ENCODE measurements at places on chromosomes 3 and 15.

- DNase-seq: peak; percentile 52
These were observed 8.2 kb upstream of the ZNF589 start for GRCh38 chr3:48232734-48233133.

- DNase-seq: no peak
These were observed 10.6 kb downstream of the CEMIP start for GRCh38 chr15:80789796-80790195.

GRCh38 chr15:97563516-97563915 lies 397.0 kb upstream of the ARRDC4 start:
- no peak for DNase-seq

GRCh38 chr15:78056714-78057269 lies 20.7 kb downstream of the TBC1D2B start:
- no peak for DNase-seq

DNA sequence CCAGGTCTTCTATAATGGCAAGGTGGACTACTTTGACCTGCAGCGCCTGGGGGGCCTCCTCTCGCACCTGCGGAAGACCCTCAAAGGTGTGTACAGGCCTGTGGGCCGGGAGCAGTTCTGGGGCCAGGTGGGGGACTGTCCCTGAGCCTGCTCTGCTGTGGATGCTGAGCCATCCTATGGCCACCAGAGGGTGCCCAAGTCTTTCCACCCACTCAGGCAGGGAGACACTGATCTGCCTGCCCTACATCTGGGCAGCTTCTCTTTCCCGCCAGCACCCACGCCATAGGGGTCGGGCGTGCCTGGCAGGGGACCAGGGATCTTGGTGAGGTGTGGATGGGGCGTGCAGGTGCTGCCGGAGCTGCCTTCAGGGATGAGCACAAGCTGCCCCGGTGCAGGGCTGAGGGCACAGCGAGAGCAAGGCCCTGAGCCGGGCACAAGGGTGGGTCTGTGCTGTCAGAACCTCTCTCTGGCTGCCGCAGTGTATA lies 14.1 kb downstream of the RNF123 start:
- peak; percentile 58 for DNase-seq

DNA sequence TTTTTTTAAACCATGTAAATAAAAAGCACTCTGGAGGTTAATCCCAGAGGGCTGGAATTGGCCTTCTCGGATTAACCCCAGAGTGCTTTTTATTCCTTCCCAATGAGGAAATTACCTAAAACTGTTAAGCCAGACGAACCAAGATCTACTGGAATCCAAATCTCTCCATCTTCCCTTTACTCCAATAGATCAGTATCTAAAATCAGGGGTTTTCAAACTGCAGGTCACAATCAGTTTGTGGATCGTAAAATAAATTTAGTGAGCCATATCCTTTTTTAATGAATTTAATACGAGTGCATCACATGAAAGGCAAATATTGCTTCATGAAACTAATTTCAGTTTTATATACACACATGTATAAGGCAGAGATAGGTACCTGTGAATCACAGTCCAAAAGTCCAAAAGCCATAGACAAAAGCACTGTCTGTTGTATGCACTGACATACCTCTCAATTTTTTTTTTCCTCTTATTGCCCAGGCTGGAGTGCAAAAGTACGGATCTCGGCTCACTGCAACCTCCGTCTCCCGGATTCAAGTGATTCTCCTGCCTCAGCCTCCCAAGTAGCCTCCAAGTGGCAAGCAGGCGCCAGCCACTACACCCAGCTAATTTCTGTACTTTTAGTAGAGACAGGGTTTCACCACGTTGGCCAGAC lies 61.3 kb downstream of the TBL1XR1 start:
- DNase-seq: no peak

GRCh38 chr3:195005251-195005620 lies 265.7 kb downstream of the XXYLT1 start:
- no peak for DNase-seq

- no peak for DNase-seq
These were observed 60.1 kb downstream of the UACA start for GRCh38 chr15:70703096-70703878.

GRCh38 chr3:43707266-43707665 lies 16.5 kb downstream of the ABHD5 start:
- DNase-seq: no peak

- DNase-seq: no peak
These were observed 156.7 kb downstream of the CACNA2D3 start for GRCh38 chr3:54279005-54279583.

DNA sequence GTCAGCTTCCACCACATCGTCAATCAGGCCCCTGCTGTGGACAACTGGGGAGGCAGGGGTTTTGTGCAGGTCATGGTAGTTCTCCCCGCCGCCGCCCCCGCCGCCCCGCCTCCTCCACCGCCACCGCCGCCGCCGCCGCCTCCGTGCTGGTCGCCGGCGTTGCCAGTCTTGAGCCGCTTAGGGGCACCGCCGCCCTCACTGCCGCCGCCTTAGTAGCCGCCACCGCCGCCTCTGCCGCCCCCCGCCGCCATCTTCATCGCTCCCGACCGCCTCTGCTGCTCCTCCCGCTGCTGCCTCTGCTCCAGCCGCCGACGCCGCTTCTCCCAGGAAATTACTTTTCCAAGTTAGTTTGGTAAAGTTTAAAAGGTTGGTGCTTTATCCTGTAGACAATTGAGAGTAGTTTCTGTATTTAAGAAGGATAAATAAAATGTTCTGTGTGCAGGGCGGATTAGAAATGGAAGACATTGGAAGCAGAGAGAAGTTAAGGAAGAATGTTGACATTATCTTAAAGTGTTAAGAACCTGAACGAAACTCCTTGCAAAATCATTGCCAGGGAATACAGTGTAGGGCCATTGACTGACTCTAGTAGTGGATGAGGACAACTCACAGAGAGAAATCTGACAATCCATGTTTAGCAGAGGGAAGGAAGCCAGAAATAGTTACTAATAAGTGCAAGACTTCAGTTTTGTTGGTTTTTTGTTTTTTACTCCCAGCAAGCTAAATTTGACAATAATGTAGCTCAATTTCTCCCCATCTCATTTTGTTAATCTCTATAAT lies 53.0 kb upstream of the GOLGA8A start:
- DNase-seq: no peak

GRCh38 chr3:156413293-156413892 lies 141.5 kb downstream of the SSR3 start:
- no peak for DNase-seq

- no peak for DNase-seq
These were observed 93.0 kb downstream of the NFKBIZ start for GRCh38 chr3:101942356-101942755.

DNA sequence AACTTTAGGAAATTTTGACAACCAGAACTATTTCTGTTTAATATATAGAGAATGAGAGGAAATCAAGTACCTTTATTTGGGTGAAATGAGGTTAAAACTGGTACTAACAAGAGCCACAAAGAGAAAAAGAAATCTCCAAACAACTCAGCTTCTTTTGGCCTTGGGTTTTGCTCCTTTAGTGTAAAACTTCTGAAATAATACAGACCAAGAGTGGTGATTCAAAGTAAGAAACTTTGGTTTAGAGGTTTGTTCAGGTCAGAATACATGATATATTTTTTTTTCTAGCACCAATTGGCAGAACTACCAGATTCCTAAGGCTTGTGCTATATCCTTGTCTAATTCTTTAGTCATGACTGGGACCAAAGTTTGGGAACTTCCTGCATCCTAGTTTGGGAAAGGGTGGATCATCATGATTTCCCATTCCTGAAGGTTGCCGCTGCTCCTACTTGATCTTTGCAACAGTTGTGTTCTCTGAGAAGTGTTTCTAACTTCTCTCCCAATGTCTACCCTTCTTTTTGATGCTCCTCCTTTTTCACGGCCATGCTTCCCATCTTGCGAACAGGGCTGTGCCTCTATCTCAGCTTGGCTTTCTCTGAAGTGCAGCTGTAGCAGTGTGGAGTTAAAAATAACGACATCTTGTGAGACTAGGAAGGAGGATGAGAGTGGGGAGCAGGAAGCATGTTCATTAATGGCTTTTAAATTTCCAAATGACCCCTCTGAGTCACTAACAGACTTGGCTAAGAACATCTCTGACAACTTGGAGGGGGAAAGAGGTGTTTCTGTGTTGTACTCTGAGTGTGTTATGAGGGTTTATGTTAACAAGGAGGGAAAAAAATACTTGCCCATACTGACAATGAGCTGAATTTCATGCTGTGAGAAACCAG lies 87.7 kb downstream of the KCNAB1 start:
- no peak for DNase-seq

DNA sequence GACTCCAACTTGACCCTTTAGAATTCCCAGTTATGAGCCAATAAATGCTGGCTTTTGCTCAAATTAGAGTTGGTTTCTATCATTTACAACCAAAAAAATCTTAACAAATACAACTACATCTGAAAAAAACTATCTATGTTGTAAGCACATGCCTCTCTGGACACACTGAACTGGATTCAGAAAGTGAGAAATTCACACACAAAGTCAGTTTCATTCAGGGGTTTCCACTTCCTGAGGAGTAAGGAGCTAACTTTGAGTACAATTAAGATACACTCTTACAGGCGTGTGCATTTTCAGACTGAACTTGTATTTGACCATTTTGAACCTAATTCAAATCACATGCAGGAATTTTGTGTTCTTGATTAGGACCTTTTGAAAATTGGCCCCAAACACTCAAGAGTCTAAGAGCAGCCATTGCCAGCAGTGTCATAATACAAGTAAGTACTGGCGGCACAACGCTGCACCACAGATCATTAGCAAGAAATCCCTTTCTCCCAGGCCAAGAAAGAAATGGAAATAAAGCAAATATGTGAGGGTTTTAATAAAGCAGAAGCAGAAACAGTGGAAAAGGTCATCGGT lies 31.2 kb downstream of the LINS1 start:
- DNase-seq: no peak

DNA sequence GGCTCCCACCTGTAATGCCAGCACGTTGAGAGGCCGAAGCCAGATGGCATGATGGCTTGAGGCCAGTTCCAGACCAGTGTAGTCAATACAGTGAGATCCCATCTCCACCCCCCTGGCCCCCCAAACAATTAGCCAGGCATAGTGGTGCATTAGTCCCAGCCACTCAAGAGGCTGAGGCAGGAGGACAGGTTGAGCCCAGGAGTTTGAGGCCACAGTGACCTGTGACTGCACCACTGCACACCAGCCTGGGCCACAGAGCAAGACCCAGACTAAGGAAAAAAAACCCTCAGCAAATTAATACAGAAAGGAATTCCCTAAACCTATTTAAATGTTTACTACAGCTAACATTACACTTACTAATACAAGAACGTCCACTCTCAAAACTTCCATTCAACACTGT lies 424.6 kb downstream of the SHQ1 start:
- no peak for DNase-seq

GRCh38 chr3:193921465-193921864 lies 214.5 kb upstream of the HES1 start:
- DNase-seq: no peak

DNA sequence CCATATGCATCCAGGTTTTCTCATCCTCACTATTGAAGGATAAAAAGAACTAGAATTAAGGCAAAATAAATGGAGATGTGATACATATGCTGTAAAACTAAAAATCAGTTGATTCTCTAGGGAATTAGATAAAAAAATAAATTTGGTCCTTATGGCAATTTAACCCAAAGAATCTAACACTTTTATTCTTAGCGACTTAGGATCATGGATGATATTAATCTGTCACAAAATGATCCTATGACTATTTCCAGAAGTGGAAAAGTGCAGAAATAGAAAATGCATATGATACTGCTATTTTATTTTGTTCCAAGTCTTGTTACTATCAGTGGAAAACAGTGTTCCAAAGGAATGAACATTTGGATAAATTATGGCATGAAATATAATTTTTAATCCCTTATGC lies 746.3 kb downstream of the ROBO2 start:
- DNase-seq: no peak

GRCh38 chr3:175150812-175151401 lies 291.8 kb downstream of the NAALADL2 start:
- no peak for DNase-seq

GRCh38 chr15:23566071-23566554 lies 639 bp downstream of the MKRN3 start:
- no peak for DNase-seq

GRCh38 chr3:68088216-68088615 lies 433.8 kb upstream of the SUCLG2 start:
- no peak for DNase-seq

- no peak for DNase-seq
These were observed 65.3 kb downstream of the FLNB start for GRCh38 chr3:58073301-58074108.

DNA sequence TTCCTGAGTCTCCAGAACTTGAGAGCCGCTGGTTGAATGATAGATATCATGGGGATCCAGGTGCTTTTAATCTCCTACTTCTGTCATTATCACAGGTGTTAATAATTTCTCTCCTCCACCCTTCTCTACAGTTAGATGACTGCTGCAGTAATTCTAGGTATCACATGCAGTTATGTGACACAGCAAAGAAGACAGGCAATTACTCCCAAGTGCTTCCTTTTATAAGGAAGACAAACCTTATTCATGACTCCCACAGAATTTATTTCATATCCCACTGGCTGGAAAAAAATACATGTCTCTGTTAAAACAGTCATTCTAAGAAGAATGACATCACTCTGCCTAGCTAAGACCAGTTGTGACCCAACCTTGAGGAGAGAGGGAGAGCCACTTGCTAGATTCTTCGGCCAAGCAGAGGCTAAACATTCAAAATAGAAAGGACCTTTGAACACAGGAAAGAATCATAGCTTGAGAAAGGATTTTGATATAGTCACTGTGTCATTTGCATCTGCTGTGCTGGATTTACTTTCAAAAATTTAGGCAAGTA lies 500.6 kb downstream of the SI start:
- DNase-seq: no peak

- no peak for DNase-seq
These were observed 237.6 kb downstream of the ITPR1 start for GRCh38 chr3:4730719-4731118.

DNA sequence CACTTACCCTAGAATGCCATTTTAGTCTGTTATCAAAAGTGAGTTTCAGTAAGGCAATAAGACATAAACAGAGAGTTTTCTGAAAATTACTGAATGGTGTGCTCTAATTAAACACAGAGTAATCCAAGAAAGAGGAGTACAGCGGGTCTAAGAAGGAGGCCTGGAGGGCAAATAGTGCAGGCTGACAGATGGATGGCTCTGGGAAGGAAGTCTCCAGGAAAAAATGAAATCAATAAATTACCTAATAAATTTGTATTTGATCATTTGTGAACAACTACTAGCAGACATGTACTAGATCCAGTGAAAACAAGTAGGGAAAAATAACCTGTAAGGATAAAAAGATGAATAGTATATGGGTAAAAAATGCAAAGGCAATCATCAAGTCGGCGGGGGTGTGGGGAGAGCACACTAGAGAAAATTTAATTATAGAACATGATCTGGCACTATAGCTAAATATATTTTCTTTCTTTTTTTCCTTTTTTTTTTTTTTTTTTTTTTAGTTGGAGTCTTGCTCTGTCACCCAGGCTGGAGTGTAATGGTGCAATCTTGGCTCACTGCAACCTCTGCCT lies 22.6 kb upstream of the GPD1L start:
- no peak for DNase-seq

GRCh38 chr15:67107014-67107812 lies 41.8 kb downstream of the SMAD3 start:
- no peak for DNase-seq

Data from activated T-cell treated with anti-CD3 and anti-CD28 coated beads for 48 hours (primary cell).